T-helper 9 cell (primary cell): ENCODE measurements at places on chromosomes 6 and 20.

DNA sequence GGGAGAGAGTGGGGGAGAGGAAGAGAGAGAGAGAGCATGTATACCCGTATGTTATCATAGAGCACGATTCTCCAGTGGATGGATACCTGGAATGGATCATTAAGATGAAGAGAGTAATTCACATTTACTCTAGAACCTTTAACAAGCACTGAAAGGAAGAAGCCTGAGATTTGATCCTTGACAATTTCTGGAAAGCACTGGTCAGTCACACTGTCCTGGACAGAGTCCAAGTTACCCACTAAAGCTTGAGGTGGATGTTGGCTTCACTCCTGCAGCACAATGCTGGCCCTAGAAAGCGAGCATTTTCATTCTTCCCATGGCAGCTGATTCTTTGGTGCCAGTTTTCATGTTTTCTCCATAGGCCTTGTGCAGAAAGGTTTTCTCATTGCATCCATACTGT lies 25.6 kb downstream of the NFYA start:
- DNase-seq: no peak

- no peak for DNase-seq
Measured at GRCh38 chr6:102853249-102853955, 1459.9 kb downstream of the GRIK2 start.

- DNase-seq: no peak
Measured at GRCh38 chr20:50607850-50608749, 83.2 kb downstream of the RIPOR3 start.

DNA sequence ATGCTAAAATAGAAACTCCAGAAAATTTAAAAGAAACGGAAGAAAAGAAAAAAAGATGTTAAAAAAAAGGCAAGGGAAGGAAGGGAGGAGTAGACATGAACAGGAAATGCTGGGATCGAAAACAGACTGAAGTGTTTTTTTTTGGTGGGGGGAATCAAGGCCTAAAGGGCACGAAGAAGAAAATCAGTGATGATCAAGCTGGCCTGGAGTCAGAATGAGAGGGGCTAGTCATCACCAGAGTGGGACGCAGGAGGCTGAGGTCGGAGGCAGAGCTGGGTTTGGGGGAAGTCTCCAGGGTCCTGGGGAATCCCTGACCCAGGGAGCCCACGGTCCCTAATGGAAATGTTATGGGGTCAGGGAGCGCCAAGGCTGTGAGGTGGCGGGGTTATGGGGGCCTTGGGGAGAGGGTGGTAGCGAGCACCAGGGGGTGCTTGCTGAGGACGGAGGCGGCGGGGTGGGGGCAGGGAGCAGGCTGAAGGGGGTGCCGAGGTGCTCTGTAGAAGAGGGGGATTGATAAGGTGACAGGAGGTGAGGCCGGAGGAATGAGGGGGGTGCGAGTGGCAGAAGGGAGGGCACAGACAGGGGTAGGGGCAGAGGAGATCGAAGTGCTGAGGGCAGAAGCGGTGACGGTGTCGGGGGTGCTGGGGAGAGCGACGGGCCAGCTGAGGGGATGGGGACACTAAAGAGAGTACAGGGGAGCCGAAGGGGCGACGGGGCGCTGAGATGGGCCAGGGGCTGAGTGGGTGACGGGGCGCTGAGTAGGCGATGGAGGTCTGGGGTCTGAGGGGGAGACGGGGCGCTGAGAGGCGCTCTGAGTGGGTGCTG lies 684 bp downstream of the ZNFX1 start:
- DNase-seq: peak; percentile 24

- no peak for DNase-seq
Measured at GRCh38 chr6:75850026-75850833, 101.2 kb downstream of the MYO6 start.

DNA sequence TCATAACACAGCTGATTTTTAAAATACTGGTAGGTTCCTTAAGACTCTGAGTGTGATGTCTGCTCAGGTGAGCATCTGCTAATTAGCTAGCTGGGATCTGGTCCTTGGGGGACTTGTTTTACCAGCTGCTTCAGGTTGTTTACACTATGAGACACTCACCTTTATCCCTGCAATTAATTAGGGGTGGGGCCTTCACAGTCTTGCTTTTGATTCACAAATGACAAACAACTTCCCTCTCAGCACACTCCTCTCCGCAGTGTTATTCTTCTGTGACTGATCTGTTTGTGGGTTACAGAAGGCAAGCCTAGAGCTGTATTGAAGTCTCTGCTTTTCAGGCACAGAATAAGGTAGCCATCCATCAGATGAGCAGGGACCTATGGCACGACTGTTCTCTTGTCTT lies 62.0 kb upstream of the CD83 start:
- DNase-seq: no peak

DNA sequence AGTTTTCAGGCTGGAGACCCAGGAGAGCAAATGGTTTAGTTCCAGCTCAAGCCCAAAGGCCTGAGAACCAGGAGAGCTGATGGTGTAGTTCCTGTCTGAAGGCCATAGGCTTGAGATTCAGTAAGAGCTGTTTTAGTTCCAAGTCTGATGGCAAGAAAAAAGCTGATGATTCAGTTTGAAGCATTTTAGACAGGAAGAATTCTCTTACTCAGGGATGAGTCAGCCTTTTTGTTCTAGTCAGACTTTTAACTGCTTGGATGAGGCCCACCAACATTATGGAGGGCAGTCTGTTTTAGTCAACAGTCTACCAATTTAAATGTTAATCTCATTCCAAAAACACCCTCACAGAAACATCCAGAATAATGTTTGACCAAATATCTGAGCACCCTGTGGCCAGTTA lies 2.5 kb downstream of the ZSCAN26 start:
- no peak for DNase-seq

GRCh38 chr20:13059398-13060136 lies 50.8 kb downstream of the SPTLC3 start:
- DNase-seq: no peak

- peak; percentile 65 for DNase-seq
Measured at GRCh38 chr6:57316581-57317059, 810 bp upstream of the PRIM2 start.

DNA sequence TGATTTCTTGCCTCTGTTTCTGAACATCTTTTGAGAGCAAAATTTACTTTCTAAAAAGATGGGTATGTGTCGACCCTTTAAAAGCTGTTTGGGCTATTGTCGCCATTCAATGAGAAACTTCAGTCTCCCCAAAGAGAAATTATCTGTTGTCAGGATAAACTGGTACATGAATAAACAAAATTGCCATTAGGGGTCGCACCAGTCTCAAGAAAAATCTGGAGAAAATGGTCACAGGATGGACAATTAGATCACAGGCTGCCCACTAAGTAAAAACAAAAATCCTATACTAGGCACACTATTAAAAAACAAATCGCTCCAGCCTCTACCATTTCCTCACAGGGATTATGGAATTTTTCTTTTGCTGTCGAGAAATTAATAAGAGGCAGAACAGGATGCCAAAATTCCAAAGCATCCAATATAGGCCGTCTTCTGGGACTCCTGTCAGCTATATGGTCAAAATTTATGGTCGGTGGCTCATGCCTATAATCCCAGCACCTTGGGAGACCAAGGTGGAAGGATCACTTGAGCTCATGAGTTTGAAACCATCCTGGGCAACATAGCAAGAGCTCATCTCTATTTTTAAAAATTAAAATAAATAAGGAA lies 5.5 kb upstream of the HLA-E start:
- DNase-seq: no peak

- no peak for DNase-seq
Measured at GRCh38 chr6:154071236-154071635, 32.2 kb downstream of the OPRM1 start.

DNA sequence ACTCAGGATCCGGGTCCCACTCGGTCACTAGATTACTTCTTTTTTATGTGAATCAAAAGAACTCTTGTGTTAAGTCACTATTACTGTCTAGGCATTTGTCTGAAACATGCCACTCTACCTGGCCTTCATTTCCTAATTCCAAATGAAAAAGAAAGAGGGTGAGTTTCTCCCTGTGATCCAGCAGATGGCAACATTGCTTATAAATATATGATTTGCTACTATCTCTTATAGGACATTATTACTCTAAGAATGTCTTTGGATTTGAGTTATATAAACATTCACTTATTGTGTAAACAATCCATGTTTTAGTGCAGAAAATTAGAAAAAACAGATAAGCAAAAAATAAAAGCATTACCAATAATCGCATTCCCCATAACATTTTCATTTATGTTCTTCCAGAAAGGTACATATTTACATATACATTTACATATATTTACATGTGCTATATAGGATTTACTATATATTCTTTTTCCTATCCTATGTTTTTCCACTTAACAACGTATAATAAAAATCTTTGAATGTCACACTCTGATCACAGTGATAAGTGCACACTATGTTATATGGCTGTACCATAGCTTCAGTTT lies 66.9 kb downstream of the FAXC start:
- DNase-seq: no peak

- peak; percentile 61 for DNase-seq
Measured at GRCh38 chr6:26553264-26553634, 15.1 kb downstream of the HMGN4 start.

GRCh38 chr6:121539439-121539838 lies 104.0 kb downstream of the GJA1 start:
- DNase-seq: no peak

- DNase-seq: no peak
Measured at GRCh38 chr6:9250852-9251251, 815.5 kb upstream of the SLC35B3 start.

- DNase-seq: no peak
Measured at GRCh38 chr6:15270402-15270801, 24.5 kb downstream of the JARID2 start.

- no peak for DNase-seq
Measured at GRCh38 chr20:1997483-1998192, 3.8 kb upstream of the PDYN start.

- DNase-seq: no peak
Measured at GRCh38 chr6:77502981-77503380, 39.7 kb upstream of the HTR1B start.

DNA sequence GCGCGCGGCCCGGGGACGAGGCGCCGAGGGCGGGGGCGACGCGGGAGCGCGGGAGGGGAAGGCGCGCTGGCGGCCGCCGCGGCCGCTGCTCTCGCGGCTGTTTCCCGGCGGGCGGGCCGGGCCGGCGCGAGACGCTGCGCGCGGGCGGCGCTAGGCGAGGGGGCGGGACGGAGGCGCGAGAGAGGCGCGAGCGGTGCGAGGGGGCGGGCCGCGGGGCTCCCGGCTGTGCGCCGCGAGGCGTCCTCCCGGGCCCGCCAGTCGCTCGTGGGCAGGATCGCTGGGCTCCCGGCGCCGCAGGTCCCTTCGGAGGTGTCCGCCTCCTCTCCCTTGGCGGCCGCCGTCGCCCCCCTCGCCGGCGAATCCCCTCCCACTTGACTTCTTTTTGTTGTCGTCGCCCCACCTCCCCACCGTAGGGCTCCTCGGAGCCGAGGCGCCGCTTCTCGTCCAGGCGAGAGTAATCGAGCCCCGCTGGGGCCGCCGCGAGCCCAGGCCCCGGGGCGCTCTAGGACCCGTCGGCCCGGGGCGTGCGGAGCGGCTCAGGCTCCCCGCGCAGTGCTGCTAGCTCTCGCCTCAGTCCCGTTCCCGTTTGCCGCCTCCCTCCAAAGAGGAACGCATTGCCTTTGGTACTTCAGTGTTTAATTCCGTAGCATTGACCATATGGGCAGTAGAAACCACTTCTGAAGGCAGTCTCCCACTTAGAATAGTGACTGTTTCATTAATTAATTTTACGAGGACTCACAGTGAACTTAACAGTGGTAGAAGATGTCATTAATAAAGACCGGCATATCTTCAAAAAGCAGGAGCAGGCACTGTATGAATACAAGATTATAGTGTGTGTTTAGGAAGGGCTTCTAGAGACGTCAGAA lies at the start of gene RANBP9:
Gene RANBP9 (minus strand): TSS at position 103 of the 866 bp plus-strand sequence. CDS start 330 bp downstream, outside the sequence.
- peak; percentile 75 for DNase-seq

DNA sequence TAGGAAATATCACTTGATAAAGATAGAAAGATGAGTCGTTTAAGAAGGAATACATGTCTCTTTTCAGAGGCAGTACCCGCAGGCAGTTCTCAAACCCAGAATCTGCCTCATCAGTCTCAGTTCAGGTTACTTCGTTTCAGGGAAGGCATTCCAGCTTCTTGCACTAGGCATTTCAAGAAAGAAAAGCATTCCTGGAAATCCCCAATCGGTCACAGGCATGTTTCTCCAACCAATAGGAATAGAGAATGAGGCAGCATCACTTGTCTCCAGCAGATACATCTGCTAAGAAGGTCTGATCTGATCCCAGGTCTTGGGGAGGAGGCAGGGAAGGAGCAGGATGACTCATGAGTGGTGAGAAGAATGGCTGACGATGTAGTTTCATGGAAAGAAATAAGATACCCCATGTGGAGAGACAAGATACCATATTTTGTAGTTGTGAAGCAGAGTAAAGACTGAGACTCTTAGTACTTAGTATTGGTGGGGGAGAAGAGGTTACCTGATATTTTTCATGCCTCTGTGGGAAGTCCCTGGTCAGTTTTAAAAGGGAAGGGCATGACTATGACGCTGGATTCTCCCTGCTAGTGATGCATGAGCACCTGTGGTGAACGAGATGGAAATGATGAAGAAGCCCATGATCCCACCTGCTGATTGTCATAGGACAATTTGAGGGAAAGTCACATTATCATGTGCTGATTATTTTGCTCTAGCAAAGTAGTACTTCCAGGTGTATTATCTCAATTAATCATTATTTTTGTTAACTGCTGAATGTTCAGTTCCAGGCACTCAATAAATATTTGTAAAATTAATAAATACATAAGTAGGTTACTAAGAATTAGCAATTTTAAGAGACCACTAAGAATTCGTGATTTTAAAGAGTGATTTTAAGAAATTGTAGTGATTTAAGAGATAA lies 20.3 kb upstream of the HLA-DRB1 start:
- peak; percentile 18 for DNase-seq

DNA sequence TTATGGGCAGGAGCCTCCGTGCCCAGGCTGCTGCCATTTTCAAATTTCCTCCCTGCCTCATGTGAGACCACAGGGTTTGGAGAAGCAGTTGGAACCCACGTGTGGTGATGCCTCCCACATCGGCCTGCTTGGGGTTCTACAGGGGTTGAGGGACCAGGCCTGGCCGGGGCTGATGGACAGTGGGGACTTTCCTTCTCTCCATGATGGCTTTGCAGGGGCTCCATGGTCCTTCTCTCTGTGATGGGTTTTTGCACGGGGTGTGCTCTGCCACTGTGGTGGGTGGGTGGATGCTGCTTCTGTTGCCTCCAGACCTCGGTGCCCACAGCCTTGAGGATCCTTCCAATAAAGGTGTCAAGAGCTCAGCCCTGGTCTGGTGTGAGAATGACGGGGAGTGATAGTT lies 54.4 kb downstream of the ADNP start:
- no peak for DNase-seq

GRCh38 chr6:128465368-128466343 lies 54.7 kb downstream of the PTPRK start:
- DNase-seq: no peak

DNA sequence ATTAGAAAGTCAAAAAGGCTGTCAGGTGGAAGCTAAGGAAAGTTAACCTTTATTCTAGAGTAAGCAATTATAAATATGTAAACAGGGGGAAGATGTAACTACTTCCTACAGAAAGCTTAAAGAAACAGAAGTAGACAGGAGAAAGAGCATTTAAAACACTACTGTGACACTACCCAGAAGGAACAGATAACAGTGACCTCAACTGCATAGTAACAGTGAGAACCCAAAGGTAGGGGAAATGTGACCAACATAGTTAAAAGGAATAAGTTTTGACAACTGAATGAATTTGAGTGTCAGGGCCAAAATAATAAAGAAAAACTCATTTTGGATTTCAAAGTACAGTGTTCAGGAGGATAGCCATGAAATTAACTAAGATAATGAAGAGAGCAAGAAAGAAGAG lies 43.5 kb downstream of the IBTK start:
- DNase-seq: no peak

- no peak for DNase-seq
Measured at GRCh38 chr20:9492067-9492466, 22.3 kb upstream of the LAMP5 start.

- DNase-seq: no peak
Measured at GRCh38 chr20:57167292-57167655, 99.2 kb downstream of the BMP7 start.

GRCh38 chr6:166703149-166703710 lies 76.2 kb upstream of the RPS6KA2 start:
- DNase-seq: no peak
